ENCODE measurements at places on chromosomes 11 and 22.
A peak's percentile ranks its signal among the peaks of the same experiment; 100 is the strongest.

DNA sequence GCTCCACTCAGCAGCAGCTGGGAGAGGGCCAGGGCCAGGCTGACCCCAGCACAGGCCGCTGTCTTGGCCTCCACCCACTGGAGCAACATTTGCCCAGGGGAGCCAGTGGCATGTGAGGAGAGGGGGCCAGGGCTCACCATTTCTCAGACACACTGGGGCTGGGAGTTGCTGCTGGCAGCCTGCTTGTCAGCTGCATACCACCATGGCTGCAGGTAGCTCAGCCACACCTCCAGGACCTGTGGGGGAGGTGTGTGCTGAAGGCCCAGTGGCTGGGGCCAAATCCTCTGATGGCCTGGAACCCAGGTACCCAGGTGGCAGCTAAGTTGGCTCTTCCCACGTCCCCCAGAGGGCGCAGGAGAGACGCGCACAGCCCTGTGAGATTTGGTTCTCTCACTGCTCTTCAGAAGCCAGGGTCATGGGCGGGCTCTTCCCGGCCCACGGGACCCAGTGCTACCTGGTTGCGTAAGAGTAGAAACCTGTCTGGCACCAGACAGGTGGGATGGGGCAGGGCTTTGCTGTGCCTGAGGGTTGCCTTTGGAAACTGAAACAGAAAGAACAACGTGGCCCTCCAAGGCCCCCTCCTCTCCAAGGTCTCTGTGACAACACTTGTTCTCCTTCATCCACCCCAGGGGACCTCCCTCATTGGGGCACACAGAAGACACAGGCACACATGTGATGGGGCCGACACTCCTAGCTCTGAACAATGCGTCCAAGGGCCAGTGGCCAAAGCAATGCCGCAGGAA, 98.8 kb downstream of the MED15 start:
- DNase-seq = no peak

- no peak for DNase-seq
These were observed 26.6 kb downstream of the EMID1 start for GRCh38 chr22:29231971-29232959.

GRCh38 chr22:27980424-27981148, 61.5 kb upstream of the PITPNB start:
- DNase-seq = no peak

- DNase-seq = no peak
These were observed 2.6 kb downstream of the C11orf21 start for GRCh38 chr11:2298795-2299761.

GRCh38 chr11:13465909-13466371, 2.9 kb upstream of the BTBD10 start:
- DNase-seq = no peak

GRCh38 chr22:40224702-40225101, 47.0 kb downstream of the TNRC6B start:
- no peak for DNase-seq

- no peak for DNase-seq
These were observed 509.3 kb upstream of the TENM4 start for GRCh38 chr11:79950172-79950571.

DNA sequence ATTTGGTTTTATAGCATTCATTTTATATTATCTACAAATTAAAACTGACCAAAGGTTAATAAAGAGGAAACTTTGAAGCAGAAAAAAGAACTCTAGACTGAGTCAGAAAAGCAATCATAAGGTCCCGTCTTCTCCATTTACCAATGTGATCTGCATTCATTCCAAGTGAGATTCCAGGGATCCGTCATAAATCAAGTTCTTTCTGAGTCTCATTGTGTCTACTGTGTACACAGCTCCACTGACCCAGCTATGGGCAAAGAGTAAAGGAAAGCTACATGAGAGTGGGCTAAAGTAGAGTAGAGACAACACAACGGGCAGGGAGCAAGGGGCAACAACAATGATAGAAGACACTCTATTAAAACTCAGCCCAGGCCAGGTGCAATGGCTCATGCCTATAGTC, 15.3 kb downstream of the FAM168A start:
- DNase-seq = no peak

GRCh38 chr11:109209572-109209971, 212.4 kb upstream of the C11orf87 start:
- no peak for DNase-seq

DNA sequence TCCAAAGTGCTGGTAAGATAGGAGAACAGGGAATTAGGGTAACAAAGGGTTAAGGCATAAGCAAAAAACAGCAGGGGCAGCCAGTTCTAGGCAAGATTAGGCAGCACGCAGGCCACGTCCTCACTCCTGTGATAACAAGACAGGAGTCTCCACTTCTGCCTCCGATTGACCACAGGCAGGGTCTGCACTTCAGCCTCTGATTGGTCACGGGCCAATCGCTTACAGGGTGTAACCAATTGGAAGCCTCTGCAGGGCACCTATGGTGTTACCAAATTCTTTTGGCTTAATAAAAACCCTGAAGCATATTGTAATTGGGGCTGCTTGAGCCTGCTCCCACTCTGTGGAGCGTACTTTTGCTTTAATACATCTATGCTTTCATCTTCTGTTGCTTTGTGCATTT, 12.2 kb upstream of the GSTP1 start:
- DNase-seq = no peak

- no peak for DNase-seq
These were observed 7.6 kb upstream of the KCTD14 start for GRCh38 chr11:78030429-78031325.

GRCh38 chr11:69423611-69424385, 57.7 kb upstream of the LINC01488 start:
- DNase-seq = no peak

DNA sequence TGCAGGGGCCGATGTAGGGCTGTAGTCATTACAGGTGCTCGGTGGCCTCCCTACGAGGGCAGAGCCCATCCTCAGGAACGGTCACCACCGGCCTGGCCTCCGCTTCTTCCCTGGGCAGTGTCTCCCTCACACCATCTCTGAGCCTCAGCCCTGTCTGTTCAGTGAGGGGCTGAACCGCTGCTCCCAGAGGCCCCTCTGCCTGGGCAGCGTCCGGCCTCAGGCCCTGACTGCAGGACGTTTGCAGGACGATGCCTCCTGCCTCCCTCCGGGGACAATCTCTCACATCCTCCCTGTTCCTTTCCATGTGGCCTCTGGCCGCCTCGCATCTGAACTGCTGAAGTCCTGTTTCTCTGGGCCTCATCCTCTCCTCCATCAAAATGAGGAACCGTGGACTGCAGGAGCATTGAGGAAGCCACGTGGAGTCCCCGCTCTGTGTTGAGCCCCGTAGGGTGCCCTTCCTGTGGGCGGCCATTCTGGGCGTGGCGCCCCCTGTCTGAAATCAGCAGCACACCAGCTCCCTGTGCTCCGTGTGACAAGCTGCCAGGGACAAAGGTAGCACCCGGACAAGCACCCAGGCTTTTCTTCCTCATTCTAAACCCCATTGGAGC, 933.5 kb downstream of the BRD1 start:
- DNase-seq = no peak

GRCh38 chr22:31177420-31178162, 17.6 kb downstream of the RNF185 start:
- DNase-seq = no peak

DNA sequence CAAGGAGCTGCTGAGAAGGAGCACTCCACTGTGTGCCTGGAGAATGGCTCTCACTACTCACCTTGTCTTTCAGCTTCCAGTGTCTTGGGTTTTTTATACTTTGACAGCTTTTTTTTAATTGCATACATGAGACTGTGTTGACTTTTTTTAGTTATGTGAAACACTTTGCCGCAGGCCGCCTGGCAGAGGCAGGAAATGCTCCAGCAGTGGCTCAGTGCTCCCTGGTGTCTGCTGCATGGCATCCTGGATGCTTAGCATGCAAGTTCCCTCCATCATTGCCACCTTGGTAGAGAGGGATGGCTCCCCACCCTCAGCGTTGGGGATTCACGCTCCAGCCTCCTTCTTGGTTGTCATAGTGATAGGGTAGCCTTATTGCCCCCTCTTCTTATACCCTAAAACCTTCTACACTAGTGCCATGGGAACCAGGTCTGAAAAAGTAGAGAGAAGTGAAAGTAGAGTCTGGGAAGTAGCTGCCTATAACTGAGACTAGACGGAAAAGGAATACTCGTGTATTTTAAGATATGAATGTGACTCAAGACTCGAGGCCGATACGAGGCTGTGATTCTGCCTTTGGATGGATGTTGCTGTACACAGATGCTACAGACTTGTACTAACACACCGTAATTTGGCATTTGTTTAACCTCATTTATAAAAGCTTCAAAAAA, 72.6 kb downstream of the NCAPD3 start:
- DNase-seq = no peak

GRCh38 chr11:60240662-60241061, 2.3 kb downstream of the MS4A4E start:
- DNase-seq = no peak

DNA sequence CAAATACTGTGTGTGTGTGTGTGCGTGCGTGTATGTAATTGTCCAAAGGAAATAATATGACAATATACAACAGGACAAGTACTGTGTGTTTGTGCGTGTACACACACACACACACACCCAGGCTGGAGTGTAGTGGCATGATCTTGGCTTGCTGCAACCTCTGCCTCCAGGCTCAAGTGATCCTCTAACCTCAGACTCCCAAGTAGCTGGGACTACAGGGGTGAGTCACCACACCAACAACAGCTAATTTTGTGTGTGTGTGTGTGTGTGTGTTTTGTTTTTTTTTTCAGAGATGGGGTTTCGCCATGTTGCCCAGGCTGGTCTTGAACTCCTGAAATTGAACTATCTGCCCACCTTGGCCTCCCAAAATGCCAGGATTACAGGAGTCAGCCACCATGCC, 61.5 kb downstream of the NUP98 start:
- DNase-seq = no peak

GRCh38 chr22:43754176-43754575, 57.9 kb downstream of the EFCAB6 start:
- no peak for DNase-seq

DNA sequence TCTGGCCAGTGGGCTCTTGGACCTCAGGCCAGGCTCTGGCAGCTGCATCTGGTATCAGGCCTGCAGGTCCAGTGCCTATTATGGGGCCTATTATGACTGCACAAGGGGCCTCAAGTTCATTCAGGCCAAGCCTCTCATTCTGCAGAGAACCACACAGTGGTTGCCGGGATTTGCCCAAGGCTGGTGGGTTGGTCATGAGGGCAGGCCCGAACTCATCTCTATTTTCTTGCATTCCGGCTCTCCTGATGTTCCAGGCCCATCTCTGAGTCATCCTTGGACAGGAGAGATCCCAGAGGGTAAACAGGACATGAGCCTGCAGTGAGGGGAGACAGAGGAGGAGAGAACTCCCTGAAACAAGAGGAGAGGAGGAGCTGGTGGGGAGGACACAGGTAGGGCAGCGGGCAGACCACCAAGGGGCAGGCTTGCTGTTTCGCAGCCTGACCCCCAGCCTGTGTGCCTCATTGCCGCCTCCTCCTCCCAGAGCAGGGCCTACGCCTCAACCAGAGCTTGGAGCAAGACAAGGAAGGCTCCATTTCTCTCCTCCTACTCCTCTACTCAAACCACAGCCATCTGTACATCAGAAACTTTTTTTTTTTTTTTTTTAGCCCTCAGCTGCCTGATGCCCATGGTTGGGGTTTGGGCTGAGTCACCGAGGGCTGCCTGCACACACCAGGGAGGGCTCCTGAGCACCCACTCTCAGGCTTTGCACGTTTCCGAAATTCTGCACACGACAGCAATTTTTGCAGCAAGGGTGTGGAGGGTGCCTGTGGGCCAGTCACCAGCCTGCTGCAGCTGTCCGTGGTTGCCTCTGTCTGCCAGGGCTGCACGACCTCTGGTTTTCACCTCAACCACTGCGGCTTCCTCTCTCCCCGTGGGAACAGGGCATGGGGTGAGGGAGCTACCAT, 12.7 kb upstream of the TREH start:
- DNase-seq = peak; percentile 69

- no peak for DNase-seq
These were observed 11.1 kb downstream of the NUMA1 start for GRCh38 chr11:72069200-72069599.

GRCh38 chr11:61654397-61654829, 25.8 kb upstream of the DAGLA start:
- DNase-seq = no peak

GRCh38 chr11:81165164-81165563, 1568.5 kb downstream of the FAM181B start:
- no peak for DNase-seq

- DNase-seq = no peak
These were observed 32.0 kb downstream of the CD82 start for GRCh38 chr11:44597358-44598012.

DNA sequence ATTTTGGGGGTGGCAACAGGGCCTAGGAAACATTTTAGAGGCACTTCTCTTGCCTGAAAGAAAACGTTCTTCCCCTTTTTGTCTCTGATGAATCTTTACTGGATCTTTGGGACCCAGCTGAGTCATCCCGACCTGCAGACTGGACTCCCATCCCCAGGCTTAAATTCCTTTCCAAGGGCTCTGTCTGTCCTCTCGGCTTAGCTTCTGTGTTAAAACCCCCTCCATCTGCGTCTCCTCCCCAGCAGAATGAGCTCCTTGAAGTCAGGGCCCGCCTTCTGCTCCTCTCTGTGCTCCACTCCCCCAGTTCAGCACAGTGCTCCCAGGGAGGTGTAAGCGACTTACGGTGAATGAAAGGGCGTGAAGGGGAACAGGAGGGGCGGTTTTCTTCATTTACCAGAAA, 895 bp upstream of the DAGLA start:
- no peak for DNase-seq

DNA sequence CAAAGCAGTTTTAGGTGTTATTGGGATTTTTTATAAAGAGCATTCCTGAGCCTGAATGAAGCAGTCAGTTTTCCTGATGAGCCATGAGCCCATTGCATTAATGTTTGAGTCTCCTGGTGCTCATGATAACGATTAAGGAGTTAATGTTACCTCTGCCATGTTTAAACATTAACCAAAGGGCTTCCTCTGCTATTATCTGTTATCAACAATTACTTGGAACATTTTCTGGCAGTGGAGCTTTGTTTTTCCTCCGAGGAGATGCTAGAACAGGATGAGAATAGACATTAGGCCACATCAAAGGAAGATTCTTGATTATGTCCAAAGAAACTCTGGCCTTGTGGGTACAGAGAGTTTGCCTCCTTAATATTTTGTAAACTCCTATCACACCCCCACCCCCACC, 49.9 kb downstream of the ZNRF3 start:
- no peak for DNase-seq

DNA sequence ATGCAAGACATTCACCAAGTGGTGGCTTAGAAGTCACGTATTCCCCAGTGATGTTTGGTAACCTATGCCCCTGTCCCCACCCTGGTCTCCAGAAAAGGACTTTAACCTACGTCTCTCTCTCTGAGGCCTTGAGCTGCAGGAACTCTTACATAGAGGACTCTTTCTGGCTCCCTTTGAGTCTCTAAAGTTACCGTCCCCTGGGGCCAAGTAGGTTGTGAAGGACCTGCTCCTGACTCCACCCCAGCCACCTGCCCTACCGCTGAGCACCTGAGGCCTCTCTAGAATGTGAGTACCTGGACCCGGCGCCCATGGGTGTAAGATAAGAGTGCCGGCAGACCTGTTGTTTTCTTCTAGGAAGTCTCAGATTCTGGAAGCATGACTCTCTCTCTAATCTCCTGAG, 95.4 kb downstream of the TIMP3 start:
- DNase-seq = no peak
